Progenitor cell of endocrine pancreas (in vitro differentiated cells): ENCODE measurements at places on chromosomes 5 and 9.

DNA sequence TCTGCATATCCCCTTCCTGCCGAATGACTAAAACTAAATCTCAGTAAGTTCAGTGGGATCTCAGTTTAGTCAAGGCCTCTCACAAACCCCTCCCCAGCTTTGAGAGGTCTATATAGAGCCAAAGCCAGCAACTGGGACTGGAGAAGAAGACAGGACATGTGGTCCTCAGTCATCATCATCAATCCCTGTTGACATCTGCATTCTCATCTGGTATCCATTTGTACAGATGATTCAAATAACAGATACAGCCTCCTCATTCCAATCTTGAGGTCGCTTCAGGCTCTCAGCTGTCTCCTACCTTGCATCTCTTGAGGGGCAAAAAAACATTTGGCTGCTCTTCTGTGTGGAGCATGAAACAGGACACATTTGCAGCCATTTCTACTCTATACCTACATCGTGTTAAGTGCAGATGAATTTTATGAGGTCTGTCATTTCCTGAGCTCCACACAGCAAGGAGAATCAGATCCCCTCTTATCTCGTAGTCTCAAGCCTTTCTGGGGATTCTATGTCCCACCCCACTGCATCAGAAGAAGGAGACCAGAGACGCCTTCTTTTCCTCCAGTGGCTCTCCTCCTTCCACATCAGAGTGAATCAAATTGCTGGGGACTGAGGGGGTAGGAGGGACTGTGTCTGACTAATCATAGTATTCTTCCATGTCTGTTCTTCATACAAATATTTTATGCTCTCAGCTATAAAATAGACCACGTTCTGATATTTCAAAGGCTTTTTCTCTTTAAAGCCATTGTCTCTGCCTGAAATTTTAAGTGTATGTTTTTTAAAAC lies 4.7 kb upstream of the RECK start:
- no peak for DNase-seq

- DNase-seq, result no peak
Observed at GRCh38 chr5:6582507-6583048, 50.3 kb downstream of the NSUN2 start.

DNA sequence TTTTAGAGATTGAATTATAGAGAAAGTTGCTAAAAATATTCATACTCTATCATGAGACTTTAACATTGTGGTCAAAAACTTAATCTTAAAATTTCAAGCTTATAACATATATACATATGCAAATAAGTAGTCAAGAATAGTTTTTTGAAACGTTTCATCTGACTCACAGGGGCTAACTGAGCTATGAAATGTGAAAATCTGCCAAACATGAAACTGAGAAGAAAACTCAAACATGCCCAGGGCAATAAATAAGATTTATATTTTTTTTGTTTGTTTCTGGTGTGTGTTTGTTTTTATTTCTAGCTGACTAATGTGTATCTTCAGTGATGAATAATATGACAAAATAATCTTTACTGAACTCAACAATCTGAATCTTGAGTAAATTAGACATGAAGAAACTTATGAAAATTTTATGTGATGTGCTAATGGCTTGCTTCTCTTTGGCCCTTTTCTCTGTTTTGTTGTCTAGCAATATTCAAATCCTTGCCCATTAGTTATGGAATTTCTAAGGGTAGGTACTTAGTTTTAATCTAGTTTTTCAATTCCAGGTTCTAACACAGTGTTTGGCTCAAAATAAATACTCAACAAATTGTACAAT lies 99.9 kb downstream of the FAM174A start:
- DNase-seq, result no peak

DNA sequence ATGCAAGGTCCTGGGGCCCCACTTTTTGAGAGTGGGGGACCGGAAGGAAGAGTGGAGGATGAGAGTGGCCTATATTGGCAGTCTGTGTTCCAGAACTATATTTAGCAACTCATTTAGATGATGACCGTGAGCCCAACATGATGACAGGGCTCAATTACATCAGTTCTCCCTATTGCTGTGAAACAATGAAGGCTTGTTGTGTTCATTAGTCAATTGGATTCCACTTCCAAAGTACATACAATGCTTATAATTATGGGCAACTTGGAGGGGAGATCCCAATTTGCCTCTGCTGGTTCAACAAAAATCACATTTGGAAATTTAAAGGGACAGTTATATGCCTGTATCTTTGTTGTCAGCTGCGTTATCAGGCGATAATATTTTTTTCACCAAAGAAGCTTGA lies 91.1 kb downstream of the TARS1 start:
- DNase-seq, result no peak

- DNase-seq, result peak; percentile 43
Observed at GRCh38 chr5:181190711-181191525, 14.1 kb downstream of the TRIM7 start.

- DNase-seq, result no peak
Observed at GRCh38 chr5:140267201-140267540, 35.7 kb downstream of the PFDN1 start.
